NCI-H526 treated with DMSO at 0.1 percent for 48 hours (cell line): ENCODE measurements at places on chromosomes 2 and 18.
A peak's percentile ranks its signal among the peaks of the same experiment; 100 is the strongest.

- no peak for DNase-seq
Measured at GRCh38 chr2:237345411-237345810, 68.6 kb downstream of the COL6A3 start.

GRCh38 chr18:50193796-50194630 is 934 bp downstream of the MYO5B start:
- DNase-seq = peak; percentile 42

DNA sequence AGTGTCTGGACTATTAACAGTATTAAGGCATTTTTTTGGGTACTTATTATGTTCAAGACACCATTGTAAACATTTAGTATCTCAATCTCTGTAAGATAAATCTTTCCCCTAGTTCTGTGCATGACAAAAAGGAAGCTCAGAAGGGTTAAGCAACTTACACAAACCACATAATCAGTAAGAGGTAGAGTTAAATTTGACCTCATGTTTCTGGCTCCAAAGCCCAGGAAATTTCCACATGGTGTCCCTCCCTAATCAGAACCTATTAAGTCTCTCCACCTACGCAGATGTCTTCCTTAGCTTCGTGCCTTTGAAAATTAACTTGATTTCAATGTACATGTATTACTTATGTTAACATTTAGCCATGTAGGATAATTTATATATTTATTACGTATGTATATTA is 2.0 kb downstream of the MFSD6 start:
- DNase-seq = no peak

- no peak for DNase-seq
Measured at GRCh38 chr2:109102588-109103233, 26.3 kb upstream of the SH3RF3 start.

DNA sequence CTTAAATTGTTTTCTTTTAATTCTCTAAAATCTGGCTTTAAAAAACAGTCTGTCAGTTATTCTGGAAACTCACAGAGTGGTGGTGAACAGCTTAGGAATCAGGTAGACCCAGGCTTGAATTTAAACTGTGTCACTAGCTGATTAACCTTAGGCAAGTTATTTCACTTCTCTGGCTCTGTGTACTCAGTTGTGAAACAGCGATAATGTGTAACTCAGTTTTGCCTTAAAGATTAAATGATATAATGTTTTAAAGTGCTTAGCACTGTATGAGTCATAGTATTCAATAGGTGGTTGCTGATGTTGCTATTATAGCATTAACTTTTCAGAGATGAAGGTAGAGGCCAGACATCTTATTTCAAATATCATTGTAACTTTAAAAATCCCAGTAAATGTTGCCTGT is 40.7 kb downstream of the PKP4 start:
- DNase-seq = no peak

DNA sequence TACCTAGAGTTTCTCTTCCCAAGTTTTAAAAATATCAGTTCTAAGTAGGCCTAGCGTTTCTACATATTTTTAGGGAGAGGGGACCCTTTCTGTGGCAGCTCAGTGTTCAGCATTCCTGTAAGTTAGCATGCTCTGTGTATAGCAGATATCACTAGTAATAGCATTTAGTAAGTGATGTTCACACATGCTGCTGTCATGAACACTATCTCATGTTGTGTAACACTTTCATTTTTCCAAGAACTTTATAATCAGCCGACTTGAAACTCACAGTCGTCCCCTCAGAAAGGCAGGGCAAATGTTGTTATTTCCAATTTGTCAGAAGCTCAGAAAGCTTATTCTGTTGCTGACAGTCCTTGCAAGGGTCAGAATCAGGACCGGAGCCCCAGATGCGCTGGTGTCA is 267.7 kb downstream of the ALPK2 start:
- DNase-seq = no peak
